T-helper 2 cell treated with Interferon-gamma antibody and Interleukin-4, amounts not matched to agents 5 μg/mL and 100 μg/mL, for 36 hours (primary cell): ENCODE measurements at places on chromosomes 11 and 22.
A peak's percentile ranks its signal among the peaks of the same experiment; 100 is the strongest.

GRCh38 chr11:81869351-81870065 lies 864.2 kb downstream of the FAM181B start:
- DNase-seq: peak; percentile 91

GRCh38 chr11:3877364-3878257 lies 22.1 kb downstream of the STIM1 start:
- DNase-seq: no peak

DNA sequence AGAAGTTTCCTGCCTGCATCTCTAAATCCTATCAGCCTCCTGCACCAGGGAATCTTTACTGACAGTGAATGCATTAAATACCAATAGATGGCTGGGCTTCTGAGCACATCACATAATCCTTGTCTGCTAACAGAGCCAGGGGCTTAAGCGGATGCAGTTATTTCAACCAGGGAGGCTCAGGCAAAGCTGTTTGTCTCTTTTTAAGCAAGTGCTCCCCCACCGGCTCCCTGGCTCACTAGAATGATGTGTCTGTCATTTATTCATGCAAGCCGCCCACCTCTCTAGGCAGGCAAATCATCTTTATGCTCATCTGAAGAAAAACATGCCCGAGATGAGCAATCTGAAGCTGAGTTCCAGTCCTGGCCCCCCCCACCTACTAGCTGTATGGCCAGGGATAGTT lies 182.3 kb downstream of the TENM4 start:
- no peak for DNase-seq

DNA sequence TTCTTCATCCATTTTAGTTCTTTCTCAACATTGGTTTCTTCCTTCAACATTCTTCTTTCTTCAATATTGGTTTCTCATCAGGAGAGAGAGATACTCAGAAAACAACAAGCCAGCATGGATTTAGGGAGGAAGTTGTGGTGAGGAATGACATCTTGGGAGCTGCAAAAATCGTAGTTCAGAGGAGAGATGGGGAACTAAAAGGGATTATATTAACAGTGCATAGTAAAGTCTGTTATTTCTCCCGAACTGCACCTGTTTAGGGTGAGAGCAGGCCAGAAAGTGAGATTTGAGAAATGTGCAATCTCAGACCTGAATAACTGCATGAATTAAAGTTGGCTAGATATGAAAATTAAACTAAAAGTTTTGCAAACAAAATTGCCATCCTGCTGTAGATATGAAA lies 94.5 kb downstream of the CASP12 start:
- DNase-seq: no peak

- no peak for DNase-seq
Observed at GRCh38 chr11:32012049-32012448, 78.8 kb upstream of the RCN1 start.

GRCh38 chr11:60952742-60953170 lies 780 bp upstream of the SLC15A3 start:
- DNase-seq: no peak

DNA sequence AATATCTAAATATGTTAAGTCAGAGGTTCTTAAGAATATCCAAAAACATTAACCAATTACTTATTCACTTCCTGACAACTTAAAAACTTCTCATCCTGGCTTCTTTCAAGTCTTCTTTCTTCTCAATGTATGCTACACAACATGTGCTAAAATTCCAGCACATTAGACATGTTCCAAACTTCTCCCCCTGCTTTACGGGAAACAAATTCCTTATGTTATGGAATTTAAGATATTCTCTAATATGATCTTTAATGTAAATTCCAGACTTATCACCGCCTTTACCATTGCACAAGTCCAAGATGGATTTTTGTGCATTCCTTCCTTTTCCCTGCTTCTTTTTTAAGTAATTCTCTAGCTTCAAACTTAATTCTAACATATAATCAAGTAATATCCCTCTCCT lies 964.5 kb upstream of the CHORDC1 start:
- no peak for DNase-seq

DNA sequence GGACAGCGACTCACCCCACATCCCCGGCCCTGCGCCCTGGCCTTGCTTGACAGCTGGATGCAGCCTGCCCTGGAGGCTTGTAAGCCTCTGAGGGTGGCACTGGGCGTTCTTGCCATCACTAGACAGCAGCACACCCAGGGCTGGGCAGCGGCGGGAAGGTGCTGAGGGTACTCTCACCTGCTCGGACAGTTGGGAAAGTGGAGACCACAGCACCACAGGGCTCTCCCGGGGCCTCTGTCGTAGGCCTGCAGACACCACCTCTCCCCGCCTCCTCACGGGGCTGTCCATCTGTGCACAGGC lies 18.8 kb upstream of the BRSK2 start:
- no peak for DNase-seq

DNA sequence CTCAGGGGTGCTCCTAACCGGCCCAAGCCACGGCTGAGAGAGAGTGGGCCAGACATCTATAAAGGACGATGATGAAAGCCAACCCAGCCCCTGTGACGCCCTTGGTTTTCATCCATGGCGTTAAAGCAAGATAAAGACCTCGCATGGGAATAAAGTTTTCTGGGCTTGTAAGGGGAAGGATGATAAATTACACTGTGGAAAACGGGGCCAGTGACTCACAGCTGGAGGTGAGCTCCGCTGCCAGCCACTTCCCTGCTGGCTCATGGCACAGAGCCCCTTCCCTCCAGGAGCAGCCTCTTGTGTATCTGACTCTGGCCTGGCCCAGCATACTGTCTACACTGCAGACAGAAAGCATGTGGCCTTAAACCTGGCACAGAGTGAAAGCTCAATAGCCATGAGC lies 503.2 kb upstream of the B3GAT1 start:
- DNase-seq: no peak

GRCh38 chr22:37199760-37200108 lies 11.7 kb upstream of the C1QTNF6 start:
- no peak for DNase-seq

DNA sequence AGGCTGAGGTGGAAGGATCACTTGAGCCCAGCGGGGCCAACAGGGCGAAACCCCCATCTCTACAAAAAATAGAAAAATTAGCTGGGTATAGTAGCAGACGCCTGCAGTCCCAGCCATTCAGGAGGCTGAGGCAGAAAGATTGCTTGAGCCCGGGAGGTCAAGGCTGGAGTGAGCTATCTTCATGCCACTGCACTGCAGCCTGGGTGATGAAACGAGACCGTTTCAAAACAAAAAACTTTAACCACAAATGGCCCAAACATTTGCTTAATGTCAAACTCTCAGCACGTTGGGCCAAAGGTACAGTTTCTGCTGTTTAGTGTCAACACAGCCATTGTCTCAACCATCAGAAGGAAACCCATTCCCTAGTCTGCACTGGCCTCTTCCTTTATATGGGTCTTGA lies 69.2 kb upstream of the TTC12 start:
- no peak for DNase-seq

GRCh38 chr11:128521682-128522054 lies 65.7 kb downstream of the ETS1 start:
- DNase-seq: no peak

DNA sequence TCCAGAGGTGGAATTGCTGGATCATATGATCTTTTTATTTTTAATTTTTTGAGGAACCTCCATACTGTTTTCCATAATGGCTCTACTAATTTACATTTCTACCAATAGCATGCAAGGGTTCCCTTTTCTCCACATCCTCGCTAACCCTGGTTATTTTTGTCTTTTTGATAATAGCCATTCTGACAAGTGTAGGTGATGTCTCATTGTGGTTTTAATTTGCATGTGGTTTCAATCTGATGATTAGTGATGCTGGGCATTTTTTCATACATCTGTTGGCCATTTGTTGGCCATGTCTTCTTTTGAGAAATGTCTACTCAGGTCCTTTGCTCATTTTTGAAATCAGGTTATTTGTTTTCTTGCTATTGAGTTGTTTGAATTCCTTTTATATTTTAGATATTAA lies 15.4 kb upstream of the OR4D5 start:
- no peak for DNase-seq

GRCh38 chr22:35754761-35755160 lies 37.1 kb downstream of the APOL5 start:
- no peak for DNase-seq

DNA sequence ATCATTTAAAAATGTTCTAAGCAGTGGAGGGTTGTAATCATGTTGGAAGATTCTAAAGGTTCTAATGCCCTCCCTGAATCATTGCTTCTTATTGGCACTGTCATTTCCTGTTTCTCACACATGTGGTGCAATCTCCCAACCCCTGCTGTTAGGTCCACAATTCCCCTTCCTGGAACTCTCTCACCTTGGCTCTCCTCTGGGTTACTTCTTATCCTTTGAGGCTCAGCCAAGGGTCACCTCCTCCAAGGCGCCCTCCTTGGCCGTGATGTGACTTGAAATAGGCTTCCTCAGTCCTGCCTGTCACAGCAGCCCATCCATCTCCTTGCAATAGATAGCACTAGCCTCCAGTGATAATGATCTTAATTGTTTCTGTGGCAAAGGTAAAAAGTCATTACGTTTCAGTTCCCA lies 149.8 kb downstream of the TTC17 start:
- DNase-seq: no peak

- no peak for DNase-seq
Observed at GRCh38 chr11:47007579-47007978, 71.0 kb downstream of the CSTPP1 start.

- DNase-seq: no peak
Observed at GRCh38 chr22:37000676-37001534, 18.3 kb downstream of the TST start.

- no peak for DNase-seq
Observed at GRCh38 chr11:82883853-82884252, 16.4 kb downstream of the PRCP start.

GRCh38 chr11:115550291-115551059 lies 46.3 kb upstream of the CADM1 start:
- no peak for DNase-seq

DNA sequence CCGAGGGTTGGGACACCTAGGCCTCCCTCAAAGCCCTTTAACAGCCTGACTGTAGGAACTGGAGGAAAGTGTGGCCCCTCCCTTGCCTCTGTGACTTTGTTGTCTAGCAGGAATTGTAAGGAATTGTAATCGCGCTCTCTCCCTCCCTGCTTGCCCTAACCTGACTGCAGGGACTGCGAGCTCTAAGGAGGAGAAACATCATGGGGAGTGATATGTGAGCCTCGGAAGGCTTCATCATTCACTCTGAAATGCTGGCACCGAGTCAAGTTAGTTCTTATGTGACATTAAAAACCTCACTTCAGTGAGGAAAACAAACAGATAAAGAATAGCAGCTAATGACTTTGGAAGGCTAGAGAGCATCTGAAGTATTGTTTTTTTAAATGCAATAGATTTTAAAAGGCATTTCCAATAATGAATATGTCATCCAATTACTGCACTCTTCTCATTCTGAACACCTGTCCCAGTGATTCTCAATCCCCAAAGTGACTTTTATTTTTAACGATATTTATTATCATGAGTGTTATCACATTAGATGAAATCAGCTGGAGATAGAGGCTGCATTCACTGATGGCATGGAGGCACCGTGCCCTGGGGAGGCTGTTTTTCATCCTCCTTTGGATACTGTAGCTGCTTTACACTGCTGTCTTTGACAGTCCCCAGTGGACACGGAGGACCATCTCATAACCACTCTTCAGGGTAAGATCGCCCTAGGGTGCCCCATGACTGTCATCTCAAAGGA lies 58.5 kb upstream of the NTM start:
- no peak for DNase-seq

- DNase-seq: no peak
Observed at GRCh38 chr11:115787302-115787701, 283.1 kb upstream of the CADM1 start.

- no peak for DNase-seq
Observed at GRCh38 chr11:118281284-118281683, 17.2 kb upstream of the MPZL2 start.

- DNase-seq: no peak
Observed at GRCh38 chr22:41564563-41564962, 3.8 kb downstream of the CSDC2 start.

DNA sequence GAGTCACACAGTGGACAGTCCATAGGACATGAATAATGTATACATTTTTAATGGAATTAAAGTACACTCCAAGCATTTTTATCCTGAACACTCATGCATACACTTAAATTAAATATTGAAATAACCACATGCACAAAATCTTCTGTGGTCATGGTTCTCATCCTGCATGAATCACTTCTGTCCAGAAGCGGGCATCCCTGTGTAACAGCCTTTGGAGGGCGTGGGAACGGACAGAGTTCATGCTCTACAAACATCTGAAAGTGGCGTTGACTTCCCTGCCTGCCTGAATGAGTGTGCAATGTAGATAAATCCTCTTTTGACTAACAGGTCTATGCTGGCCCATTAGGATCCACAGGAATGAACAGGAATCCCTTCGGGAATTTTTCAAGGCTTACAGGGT lies 780.2 kb downstream of the BRD1 start:
- no peak for DNase-seq

DNA sequence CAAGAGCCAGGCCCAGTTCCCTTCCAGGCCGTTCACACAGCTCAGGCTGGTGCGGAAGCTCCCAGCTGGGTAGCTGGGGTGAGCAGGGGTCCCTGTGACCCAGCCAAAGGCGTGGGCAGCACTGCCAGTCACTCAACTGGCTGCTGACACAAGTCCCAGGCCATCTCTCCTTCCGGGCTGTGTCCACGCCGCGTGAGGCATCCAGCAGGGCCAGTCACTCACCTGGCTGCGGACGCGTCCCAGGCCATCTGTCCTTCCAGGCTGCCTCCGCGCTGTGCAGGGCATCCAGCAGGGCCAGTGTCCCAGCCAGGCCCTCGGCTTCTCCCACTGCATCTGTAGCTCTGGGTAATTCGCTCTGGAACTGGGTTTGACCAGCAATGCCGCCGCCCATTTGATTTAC lies 184.2 kb downstream of the BRD1 start:
- DNase-seq: no peak

DNA sequence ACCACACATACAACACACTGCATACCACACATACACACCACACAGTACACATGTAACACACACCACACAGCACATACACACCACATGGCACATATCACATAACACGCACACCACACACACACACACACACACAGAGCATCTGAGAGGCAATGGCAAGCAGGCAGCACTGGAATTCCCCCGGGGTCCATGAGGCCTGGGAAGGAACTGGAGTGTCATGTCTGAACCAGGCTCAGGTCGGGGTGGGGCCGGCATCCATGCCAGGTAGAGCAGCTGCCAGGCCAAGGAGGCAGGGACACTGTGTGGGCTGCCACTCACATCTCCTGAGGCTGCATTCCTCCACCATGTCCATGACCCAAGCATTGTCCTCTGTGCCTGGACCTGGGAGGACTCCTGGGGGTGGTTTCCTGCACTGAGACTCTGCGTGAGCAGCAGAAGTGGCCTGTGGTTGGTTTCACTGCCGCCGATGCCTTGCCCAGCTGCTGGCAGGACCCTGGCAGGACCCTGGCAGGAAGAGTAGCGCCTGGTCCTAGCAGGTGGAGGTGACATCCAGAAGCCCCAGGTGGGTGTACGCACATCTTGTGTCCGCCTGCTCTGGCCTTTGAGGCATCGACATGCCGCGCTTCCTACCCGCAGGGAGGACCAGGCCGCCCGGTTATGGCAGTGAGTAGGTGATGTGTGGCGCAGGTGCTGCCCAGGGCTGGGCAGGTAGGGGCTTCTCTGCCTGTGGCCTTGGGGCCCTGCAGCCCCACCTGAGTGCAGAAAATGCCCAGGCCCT lies 1280.4 kb downstream of the TBC1D22A start:
- DNase-seq: no peak
